ENCODE measurements at places on chromosomes 5 and 9. TPM values are rescaled to one million over a fixed set of nuclear protein-coding genes. Genes with fewer than 3 reads are reported as not detected.

- peak; percentile 53 for DNase-seq
Observed at GRCh38 chr9:84271921-84272556, 68.5 kb downstream of the SLC28A3 start.

DNA sequence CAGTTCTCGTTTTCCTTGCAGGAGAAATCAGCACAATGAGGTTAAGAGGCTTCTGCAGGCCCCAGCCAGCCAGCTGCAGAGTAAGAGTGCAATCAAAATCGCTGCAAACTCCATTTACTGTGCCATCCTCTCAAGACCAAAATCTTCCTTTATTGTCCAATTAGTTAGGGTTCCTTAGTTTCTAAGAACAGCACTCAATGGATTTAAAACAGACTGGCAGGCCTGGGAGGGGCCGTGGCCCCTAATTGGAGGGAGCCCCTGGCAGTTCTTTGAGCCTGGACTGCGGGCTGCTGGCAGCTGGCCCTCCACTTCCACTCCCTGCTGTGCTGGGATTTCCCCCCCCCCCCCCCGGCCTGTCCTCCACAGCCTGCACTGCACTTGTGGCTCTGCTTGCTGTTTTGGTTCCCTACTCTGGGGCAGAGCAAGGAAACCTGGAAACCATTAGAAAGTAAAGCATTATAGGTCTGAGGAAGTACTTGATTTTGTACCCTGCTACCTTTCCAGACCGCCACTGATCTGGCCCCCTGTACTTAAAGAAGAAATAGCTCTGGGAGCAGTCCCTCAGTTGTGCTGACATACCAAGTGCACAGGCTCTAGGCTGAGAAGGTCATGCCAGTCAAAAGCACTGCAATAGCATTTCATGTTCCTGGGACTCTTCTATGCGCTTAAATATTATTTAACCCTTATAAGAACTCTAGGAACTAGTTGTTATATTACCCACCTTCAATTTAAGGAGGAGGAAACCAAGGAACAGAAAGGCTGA, 129.0 kb downstream of the APBA1 start:
- peak; percentile 81 for DNase-seq

GRCh38 chr5:134521841-134522240, 3.6 kb upstream of the JADE2 start:
- no peak for DNase-seq

CCDC183 gene
- polyA plus RNA-seq = 4.8 TPM

NPR3 gene
- 0.17 TPM for polyA plus RNA-seq

IFNA13 gene
- not detected for polyA plus RNA-seq
